H1 (cell line): ENCODE measurements at places on chromosomes 7 and 10. TPM values are rescaled to one million over a fixed set of nuclear protein-coding genes. Genes with fewer than 3 reads are reported as not detected.

DNA sequence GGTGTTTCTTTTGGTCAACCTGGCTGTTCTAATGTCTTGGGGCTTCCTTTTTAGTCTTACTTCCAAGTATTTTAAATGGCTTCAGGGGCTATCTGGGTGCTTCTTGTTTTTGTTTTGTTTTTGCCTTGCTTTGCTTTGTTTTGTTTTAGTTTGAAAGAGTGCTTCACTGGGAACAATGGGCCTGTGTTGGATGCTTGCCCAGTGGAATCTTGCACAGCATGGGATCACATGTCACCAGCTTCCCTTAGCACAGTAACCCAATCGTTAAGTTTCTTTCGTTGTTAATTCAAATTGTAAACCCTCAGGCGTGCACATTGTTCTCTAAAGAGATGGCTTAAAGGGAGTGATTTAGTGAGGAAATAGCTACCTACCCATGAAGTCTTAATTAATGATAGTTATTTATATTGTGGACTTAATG is 8.9 kb downstream of the COL17A1 start:
- DNase-seq: peak; percentile 50

Gene HMX2
- total RNA-seq: 1.3 and 2.0 TPM in 2 replicates

DNA sequence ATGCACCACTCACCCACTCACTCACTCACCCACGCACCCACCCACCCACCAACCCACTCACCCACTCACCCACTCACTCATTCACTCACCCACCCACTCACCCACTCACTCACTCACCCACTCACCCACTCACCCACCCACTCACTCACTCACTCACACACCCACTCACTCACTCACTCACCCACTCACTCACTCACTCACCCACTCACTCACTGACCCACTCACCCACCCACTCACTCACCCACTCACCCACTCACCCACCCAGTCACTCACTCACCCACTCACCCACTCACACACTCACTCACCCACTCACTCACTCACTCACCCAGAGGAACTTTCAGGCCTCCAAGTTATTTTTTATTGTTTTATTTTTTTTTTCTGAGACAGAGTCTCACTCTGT is 93.1 kb upstream of the MKI67 start:
- no peak for DNase-seq

- no peak for DNase-seq
Measured at GRCh38 chr10:62749093-62749683, 55.3 kb upstream of the ADO start.

- no peak for DNase-seq
Measured at GRCh38 chr7:136877990-136878389, 9.5 kb downstream of the CHRM2 start.

- DNase-seq: no peak
Measured at GRCh38 chr10:4532467-4532866, 293.5 kb upstream of the AKR1E2 start.

- DNase-seq: no peak
Measured at GRCh38 chr7:121473645-121474300, 77.7 kb upstream of the FAM3C start.

DNA sequence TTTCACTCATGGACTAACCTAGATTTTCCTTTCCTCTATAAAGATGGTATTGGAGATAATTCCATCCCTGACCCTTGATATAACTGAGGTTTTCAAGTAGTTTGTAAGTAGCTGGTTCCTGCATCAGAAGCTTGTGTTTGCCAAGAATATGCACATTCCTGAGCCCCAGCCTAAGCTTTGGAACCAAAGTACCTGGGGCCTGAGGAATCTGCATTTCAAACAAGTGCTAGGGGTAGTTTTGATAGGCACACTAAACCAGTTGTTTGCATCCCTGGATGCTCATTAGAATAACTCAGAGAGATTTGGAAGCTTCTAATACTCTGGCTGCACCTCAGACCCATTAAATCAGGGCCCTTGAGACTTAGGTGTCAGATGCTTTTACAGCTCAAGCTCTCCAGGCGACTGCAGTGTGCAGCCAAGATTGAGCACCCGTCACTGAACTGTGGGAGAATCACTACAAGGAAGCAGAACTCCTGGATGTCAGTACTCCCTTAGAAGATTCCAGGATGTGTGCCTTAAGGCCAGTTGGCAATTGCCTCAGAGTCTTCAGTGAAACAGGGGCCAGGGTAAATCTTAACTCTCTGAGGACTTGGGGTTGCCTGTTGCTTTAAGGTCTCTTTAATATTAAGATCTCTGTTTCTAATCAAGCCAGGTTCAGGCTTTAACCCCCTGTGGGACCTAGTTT is 565.0 kb downstream of the REEP3 start:
- peak; percentile 47 for DNase-seq

DNA sequence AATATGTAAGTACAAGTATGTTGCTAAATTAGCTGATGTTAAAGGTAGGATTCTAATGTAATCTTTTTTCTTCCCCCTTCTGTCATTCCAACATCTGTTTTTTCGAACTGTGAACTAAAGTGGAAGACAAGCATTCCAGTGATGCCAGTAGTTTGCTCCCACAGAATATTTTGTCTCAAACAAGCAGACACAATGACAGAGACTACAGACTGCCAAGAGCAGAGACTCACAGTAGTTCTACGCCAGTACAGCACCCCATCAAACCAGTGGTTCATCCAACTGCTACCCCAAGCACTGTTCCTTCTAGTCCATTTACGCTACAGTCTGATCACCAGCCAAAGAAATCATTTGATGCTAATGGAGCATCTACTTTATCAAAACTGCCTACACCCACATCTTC is 62.7 kb downstream of the WAC start:
- DNase-seq: no peak

GRCh38 chr7:51187941-51188340 is 128.7 kb downstream of the COBL start:
- peak; percentile 82 for DNase-seq

- no peak for DNase-seq
Measured at GRCh38 chr10:117370205-117370604, 5.0 kb downstream of the PDZD8 start.

DNA sequence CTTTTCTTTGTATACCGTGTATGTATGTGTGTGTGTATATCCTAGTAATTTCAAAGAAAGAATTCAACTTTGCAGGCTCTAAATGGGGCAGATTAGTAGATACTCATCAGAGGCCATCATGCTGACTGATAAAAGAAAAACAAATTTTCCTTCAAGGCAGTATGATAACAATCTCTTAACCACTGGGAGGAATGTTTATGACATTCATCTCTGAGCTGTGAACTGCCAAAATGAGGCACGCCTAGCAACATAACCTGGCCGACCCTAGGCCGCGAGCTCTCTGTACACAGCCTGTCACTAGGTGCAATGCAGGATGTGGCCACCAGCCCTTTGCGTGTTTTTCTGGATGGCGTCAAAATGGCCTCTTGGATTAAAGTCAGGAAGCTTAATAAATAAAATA is 343.7 kb upstream of the GALNT17 start:
- DNase-seq: no peak

DNA sequence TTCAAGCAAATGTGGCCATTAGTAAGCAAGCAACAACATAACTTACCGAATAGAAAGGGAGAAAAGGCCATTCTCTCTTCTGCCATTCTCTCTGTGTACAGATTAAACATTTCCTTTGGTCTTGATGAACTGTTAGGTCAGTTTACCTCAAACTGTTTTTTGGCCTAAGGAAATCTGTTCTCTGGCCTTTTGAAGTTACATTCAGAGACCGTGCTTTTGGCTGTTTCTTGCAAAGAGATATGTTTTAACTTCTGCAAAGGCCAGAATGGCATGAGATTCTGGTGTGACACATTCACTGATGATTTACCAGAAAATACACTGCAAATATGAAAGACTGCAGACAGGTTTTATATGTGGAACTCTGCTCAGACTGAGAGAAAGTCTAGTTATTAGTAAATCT is 22.2 kb downstream of the AHR start:
- DNase-seq: no peak

DNA sequence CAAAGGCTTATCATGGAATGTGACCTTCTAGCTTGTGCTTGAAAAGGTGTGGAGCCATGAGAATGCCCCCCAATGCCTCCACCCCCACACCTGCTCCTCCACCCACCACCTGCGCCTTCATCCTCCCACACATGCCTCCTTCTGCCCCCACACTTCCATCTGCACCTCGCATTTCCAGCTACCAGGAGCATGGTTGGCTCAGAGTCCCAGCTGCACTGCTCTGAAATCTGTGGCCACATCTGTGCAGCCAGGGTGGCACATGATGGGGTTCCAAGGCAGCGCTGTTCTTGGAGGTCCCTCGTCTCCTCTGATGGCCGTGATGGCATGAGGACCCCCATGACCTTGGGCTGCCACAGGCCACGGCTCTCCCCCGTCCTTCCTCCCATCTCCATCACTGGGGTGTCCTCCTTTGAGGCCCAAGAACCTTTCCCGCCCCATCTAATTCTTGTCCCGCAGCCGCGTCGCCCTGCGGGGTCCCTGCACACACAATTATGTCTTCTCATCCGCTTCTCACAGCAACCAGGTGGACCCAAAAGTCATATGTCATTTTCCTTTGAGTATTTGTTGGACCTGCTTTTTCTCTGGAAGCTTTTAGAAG is 40.6 kb upstream of the CNPY1 start:
- no peak for DNase-seq

GRCh38 chr7:125375942-125376341 is 446.3 kb upstream of the POT1 start:
- DNase-seq: no peak

Gene OR6B1
- not detected in 2 replicates for total RNA-seq

Gene GRB10
- total RNA-seq: 92.6 and 97.0 TPM in 2 replicates

GRCh38 chr7:95209276-95209675 is 115.1 kb downstream of the PON1 start:
- DNase-seq: no peak
